ENCODE measurements at places on chromosomes 12 and 14. TPM values are rescaled to one million over a fixed set of nuclear protein-coding genes. Genes with fewer than 3 reads are reported as not detected.

- H3K27me3 ChIP-seq = peaks cover 4% of the 10 kb centered on the region
- no peaks in the 10 kb centered on the region for H3K4me1 ChIP-seq
- no peak overlapping the region for H3K27ac ChIP-seq
- H3K36me3 ChIP-seq = no peaks in the 10 kb centered on the region
- DNase-seq = no peak
These were observed 697 bp upstream of the GRIP1 start for GRCh38 chr12:66679461-66680084.

DNA sequence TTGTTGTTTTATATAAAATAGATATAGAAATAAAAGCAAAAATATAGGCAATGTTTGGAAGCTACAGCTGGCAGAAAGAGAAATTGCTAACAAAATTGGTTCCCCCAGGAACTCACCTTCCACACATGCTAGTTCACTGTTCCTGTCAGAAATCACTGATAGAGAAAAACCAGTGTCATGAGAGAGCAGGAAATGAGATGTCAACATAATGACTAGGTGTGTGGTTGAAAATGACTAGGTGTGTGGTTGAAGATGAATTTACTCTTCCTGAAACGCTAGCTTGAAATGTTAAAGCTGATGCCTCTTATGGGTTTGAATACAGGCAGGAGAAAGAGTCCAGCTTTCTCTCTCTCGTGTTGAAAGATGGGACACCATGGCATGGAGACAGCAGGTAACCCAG lies 216.3 kb downstream of the C12orf42 start:
- no peak overlapping the region for H3K4me3 ChIP-seq
- H3K27ac ChIP-seq = no peak overlapping the region
- DNase-seq = no peak
- H3K36me3 ChIP-seq = no peaks in the 10 kb centered on the region
- no peaks in the 10 kb centered on the region for H3K27me3 ChIP-seq

The TAS2R13 gene
- 3.2 TPM for total RNA-seq

The NRDE2 gene
- 11.4 TPM for total RNA-seq

The NANOG gene
- 1.9 TPM for total RNA-seq

All from hepatocyte (in vitro differentiated cells).